EH (cell line): ENCODE measurements at places on chromosomes 2 and 18.

DNA sequence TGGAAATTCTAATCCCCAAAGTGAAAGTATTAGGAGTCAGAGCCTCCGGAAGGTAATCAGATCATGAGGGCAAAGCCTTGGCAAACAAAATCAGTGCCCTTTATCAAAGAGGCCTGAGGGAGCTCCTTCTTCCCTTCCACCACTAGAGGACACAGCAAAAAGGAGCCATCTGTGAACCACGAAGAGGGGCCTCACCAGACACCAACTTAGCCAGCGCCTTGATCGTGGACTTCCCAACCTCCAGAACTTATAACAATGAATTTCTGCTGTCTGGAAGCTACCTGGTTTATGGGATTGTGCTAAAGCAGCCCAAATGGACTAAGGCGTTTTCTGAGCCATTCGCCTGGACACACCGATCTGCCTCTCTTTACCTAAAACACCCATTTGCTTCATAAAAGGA, 133.1 kb downstream of the EIPR1 start:
- DNase-seq = no peak

GRCh38 chr2:10631405-10631804, 58.4 kb downstream of the NOL10 start:
- no peak for DNase-seq

GRCh38 chr2:20065885-20066602, 14.6 kb upstream of the LAPTM4A start:
- DNase-seq = peak; percentile 58

DNA sequence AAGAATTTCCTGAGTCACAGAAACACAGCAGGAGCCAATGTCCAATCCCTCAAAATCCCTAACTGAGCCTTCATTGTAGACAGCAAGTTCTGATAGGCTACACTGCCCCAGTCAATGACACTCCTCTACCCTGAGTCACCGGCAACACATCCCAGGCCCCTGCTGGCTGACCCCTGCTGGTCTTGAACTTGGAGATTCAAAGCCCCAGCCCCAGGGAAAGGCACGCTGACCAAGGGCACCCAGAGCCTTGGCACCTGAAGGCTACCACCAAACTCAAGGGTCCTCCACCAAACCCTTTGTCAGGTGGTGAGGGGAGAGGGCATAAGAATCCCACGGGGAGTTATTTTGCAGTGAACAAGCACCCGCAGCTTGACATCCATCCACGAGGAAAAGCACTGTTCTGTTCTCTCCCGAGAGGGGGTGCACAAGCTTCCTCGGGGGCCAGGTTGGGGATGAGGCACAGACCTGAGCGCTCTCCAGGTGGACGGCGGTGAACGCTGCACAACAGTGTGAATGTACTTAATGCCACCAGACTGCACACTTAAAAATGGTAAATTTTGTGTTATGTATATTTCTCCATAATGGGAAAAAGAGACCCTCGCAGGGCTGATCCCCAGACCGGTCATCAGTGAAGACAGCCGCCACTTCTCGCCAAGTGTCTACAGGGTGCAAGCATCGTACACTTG, 46.9 kb downstream of the TFCP2L1 start:
- peak; percentile 11 for DNase-seq

DNA sequence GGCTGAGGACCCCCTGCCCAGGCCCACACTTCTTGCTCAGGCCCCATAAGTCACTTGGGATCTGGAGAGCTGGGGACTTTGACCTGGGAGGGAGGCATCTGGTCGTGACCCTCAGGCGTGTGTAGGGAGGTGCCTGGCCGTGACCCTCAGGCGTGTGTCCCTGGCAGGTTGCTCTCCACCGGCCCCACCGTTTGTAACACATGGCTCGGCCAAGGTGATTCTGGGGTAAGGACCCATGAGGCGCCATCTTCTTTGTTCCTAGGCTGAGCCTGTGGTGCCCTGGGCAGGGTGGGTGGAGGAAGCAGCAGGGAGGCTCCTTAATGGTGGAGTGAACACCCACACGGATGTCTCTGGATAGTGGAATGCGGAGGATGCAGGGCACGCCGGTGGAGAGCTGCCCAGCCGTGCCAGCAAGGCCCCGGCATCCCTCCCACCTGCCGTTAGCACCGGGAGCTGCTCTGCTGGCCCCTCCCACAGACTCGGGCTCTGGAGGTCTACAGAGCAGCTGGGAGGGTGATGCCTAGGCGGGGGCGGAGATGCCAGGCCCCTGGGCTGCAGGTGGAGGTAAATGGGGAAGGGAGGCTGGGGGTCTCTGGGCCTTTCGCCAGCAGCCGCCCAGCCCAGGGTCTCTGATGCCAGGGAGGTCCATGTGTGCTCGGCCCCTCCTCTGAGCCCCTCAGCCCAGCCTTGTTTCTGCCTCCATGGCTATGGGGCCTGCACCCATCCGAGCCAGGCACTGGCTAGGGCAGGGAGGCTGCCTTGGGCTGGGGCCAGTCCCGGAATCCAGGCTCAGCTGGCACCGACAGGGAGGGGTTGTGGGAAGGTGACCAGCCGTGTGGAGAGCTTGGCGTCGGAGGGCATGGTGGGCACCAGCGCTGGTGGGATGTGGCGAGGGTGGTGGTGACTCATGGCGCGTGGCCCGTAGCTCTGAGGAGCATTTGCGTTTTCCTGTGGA, 1.1 kb upstream of the GAL3ST2 start:
- no peak for DNase-seq
